ENCODE measurements at places on chromosomes 4 and X. TPM values are rescaled to one million over a fixed set of nuclear protein-coding genes. Genes with fewer than 3 reads are reported as not detected.

Gene DACH2
- 0.49 TPM for total RNA-seq

Gene IRAK1
- total RNA-seq, result 20.7 TPM

DNA sequence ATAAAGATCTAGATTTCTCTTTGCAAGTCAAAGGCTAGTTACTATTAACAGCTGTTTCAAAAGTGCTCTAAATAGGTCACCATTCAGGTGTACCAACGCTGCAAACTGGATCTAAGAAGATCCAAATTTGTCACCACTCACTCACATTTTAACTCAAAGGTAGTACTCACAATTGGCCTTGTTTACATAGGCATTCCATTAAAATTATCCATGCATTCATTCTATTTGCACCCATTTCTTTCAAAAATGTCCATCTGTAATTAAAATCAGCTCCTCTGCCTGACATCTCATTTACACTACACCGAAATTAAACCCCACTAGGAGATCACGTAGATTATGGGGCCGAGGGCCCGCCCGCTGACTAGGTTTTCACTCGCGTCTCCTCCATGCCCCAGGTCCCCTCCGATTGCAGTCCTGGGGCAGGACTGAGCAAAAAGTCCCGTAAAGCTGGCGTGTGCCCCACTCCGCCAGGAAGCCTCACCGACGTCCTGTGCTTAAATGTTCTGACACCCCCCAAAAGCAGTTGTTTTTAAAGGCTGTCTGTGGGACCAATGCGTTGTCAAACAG lies 1.3 kb upstream of the ING2 start:
- peak overlapping the region; percentile 77 for H3K4me3 ChIP-seq
- peak overlapping the region; percentile 93 for H3K27ac ChIP-seq
- H3K27me3 ChIP-seq, result no peaks in the 10 kb centered on the region

DNA sequence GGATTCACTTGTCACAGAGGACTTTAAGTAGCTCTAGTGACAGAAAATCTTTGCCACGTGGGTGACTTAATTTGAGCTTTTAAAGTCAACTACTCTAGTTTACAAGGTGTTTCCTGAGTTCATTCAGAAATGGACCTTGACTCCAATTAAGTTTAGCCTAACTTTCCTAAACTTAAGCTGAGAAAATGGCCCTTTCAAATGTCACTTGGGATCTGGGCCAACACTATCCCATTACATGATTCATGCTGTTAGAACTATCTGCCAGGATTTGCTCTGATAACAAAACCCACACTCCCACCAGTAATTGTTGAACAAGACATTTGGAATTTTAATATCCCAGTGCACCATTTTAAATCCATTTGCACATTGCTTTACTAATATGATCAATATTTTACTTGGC lies 40.8 kb downstream of the C4orf46 start:
- H3K27ac ChIP-seq, result no peak overlapping the region
- H3K4me1 ChIP-seq, result no peaks in the 10 kb centered on the region
- H3K27me3 ChIP-seq, result no peaks in the 10 kb centered on the region
- no peak for DNase-seq
- H3K36me3 ChIP-seq, result no peaks in the 10 kb centered on the region

Gene NPFFR2
- total RNA-seq, result 0.53 TPM

Gene POF1B
- 0.04 TPM for total RNA-seq

Gene BEX2
- total RNA-seq, result 35.5 TPM

Gene CLIC2
- 3.8 TPM for total RNA-seq

Gene IL13RA1
- 27.5 TPM for total RNA-seq

DNA sequence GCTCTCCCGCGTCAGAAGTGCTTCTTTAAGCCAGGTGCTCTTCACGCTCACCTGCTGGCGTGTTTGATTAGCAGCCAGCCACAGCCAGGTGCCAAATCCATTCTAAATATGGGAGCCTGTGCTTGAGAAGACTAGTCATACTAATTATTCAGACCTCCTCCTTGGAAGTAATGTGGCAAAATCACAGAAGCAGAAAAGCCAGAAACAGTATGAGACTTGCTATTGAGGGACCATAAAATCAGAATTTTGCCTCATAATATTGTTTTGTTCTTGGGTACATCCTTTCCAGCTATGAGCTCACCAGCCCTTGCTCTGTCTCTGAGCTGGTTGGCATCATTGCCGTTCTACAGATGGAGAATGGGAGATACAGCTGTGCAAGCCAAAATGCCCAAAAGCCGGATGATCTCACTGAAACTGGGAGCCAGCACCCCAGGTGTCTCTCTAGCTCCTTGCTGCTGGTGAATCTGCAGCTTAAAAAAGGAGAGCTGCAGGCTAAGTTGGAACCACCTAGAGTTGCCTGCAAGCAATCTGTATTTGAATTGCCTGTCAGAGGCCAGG lies 205.4 kb downstream of the SHROOM3 start:
- peak; percentile 61 for DNase-seq
- peaks cover 8% of the 10 kb centered on the region for H3K4me1 ChIP-seq
- no peak overlapping the region for H3K4me3 ChIP-seq
- H3K36me3 ChIP-seq, result no peaks in the 10 kb centered on the region
